ENCODE measurements at places on chromosomes 5 and 9. TPM values are rescaled to one million over a fixed set of nuclear protein-coding genes. Genes with fewer than 3 reads are reported as not detected.

- no peak for DNase-seq
Measured at GRCh38 chr5:66238435-66238834, 94.3 kb downstream of the SREK1 start.

DNA sequence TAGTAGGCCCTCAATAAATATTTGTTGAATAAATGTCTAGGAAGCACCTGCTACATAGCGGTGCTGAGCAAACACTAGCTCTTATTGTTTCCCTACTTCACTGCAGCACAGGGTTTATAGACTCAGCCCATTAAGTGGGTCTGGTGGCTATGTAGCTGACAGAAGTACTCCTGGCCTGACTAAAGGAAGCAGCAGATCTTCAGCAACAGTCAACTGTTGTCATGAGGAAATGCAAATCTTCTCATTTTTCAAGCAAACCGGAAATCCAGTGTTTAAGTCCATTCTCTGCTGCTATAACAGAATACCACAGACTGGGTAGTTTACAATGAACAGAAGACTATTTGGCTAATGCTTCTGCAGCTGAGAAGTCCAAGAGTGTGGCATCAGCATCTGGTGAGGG, 2.8 kb upstream of the TEX10 start:
- no peak for DNase-seq

DNA sequence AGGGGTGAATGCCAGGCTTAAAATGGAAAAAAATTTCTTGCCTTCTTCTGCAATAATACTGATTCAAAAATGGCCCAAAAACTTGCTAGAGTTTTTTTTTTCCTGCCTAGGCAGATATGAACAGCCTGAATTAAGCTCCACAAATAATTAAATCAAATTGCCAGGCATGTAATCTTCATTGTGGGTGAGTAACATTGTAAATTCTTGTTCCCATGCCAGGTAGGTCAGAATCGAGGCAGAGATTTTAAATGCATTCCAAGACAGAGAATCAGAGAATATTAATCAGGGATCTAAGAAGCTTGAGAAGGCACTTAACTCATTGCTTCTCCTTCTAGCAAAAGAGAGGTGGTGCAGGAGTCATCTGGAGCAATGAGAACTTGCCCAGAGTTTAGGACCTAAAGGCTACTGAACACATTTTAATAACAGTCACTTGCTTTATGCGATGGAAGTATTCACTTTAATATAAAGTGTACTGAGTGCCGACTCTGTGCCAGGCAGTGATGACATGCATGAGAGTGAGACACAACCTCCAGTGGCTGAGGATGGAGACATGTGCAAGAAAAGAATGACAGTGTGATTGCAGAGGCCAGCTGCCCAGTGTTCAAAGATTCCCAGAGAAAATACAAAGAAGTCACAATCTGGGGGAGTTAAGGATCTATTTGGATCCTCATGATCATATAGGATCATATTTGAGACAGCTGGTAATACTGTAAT, 102.3 kb downstream of the APBA1 start:
- DNase-seq, result no peak

- DNase-seq, result no peak
Measured at GRCh38 chr9:69621730-69622460, 50.3 kb downstream of the APBA1 start.

The SARDH gene
- not detected for total RNA-seq

- no peak for DNase-seq
Measured at GRCh38 chr9:29514862-29515261, 1941.6 kb upstream of the C9orf72 start.

- DNase-seq, result no peak
Measured at GRCh38 chr5:168951769-168952168, 349.2 kb downstream of the SLIT3 start.

DNA sequence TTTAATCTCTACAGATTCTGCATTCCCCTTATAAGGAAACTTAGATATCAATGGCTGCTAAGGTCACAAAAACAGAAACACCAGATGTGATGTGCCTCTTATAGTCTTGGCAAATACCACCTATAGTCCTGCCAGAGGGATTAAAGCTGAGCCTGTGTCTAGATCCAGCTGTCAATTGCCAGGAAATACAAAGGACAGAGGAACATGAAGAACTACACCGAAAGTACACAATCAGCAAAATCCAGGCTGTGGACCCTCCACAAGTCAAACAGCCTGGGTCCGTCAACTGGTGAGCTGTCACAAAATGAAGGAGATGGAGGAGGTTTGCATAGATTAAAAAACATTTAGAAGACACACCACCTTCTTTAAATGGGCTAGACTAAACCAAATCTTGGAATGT, 85.4 kb downstream of the KLF4 start:
- DNase-seq, result no peak

DNA sequence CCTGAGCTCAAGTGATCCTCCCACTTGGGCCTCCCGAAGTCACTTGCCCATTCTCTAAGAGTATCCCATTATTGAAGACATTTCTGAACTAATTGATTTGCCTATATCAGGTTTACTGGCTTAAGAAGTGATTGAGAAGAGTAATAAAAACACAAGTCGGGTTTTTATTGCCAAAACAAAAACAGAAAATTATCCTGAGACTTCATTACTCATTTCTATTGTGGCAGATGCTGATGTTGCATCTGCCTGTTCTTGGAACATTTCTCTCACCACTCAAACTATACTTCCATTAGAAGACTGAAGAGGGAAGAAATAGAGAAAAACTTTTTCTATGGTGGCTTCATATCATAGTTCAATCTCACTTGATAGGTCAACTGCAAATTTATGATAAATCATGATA, 41.9 kb upstream of the PLPP1 start:
- DNase-seq, result no peak

DNA sequence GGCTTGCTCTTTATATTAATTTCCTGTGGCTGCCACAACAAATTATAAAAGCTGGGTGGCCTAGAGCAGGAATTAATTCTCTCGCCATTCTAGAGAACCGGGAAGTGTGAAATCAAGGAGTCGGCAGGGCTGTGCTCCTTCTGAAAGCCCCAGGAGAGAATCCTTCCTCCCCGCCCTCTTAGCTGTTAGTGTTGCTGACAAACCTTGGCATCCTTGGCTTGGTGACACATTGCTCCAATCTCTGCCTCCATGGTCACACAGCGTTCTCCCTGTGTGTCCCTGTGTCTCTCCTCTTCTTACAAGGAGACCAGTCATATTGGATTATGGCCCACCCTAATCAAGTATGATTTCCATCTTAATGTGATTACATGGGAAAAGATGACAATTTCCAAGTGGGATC, 55.9 kb upstream of the NEURL1B start:
- no peak for DNase-seq

DNA sequence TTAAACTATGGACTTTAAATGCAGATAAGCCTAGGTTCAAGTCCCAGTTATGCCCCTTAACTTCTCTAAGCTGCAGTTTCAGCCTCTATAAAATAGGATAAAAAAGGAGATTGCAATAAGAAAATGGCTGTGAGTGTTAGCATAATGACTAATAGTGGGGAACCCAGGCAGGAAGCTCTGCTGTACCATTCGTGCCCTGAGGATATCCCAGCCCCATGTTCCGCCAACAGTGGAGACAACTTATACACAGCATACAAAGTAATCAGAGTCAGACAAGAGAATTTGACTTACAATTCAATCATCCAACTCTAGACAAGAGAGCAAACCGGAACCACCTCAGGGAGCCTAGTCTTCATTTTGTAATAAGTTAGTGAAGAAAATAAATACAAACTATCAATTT, 141.5 kb upstream of the FSTL4 start:
- DNase-seq, result no peak

DNA sequence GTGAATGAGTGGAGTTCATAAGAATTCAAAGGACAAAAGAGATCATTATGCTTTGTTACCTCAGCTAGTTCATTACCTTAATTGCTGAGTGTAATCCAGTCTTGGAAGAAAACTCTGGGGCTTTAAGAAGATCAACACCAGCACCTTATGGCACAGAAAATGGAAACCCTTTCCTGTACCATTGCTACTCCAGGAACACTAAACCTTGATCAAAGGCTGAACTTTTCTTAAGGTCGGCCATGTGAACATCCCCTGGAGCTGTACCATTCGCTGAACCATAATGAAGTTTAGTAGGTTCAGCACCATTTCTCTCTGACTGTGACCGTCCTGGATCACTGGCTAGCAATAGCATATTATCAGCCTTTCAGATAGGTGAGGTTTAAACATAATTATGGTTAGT, 97.4 kb downstream of the PBX3 start:
- no peak for DNase-seq

GRCh38 chr5:92992073-92992472, 588.9 kb downstream of the NR2F1-AS1 start:
- no peak for DNase-seq

DNA sequence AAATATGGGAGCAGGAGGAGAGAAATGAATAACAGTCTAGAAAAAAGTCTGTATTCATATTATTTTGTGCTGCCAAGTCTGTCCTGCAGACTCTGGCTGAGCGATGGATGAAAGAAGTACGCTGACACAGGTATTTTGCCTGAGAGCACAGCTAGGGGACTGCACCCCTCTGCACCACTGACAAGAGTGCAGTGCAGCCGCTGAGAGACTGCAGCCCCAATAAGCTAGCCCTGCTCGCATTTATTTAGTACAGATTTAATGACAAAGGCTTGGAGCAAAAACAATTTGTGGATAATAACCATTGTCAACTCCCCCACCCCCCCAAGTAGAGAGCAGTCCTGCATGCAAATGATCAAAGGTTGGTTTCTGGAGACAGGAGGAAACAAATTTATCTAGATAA, 13.3 kb upstream of the MRPS30 start:
- no peak for DNase-seq

DNA sequence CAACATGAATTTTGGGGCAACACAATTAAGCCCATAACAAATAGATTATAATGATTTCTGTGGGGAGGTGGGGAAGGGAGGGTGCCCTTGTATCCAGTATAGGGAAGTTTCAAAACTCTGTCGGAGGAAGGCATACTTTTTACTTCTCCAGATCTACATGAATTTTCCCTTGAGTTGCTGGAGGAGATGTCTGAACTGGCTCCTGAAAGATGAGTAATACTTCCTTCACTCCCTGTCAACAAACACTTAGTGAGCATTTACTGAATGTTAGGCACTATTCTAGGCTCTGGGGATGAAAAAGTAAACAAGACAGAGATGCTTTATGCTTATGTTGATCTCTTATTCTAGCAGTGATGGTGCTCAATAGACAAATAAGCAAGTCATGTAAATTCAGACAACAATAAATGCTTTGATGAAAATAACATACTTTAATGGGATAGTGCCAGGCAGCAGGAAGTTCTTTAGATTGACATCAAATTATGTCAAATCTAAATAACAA, 197.9 kb upstream of the ANKH start:
- no peak for DNase-seq

DNA sequence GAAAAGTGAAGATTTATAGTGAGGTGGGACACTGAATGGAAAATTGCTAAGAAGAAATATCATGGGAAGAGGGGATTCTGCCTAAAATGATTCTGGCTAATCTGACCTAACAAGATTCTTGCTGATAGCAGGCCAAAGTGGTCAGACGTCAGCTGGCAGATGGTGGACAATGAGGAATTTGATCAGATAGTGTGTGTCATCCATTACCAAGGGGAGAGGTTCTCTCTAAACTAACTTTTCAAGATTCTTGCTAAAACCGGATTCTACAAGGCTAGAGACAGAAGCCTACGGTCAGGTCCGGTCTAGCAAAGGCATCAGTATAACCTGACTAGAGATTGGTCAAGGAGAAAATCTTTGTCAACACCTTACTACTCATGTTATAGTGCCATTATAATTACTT, 306.0 kb downstream of the ZNF608 start:
- no peak for DNase-seq

The NIM1K gene
- total RNA-seq, result 0.38 TPM

The REEP2 gene
- 0.18 TPM for total RNA-seq

The SCGB3A2 gene
- total RNA-seq, result not detected

- DNase-seq, result no peak
Measured at GRCh38 chr5:167339205-167339604, 952.2 kb upstream of the WWC1 start.

DNA sequence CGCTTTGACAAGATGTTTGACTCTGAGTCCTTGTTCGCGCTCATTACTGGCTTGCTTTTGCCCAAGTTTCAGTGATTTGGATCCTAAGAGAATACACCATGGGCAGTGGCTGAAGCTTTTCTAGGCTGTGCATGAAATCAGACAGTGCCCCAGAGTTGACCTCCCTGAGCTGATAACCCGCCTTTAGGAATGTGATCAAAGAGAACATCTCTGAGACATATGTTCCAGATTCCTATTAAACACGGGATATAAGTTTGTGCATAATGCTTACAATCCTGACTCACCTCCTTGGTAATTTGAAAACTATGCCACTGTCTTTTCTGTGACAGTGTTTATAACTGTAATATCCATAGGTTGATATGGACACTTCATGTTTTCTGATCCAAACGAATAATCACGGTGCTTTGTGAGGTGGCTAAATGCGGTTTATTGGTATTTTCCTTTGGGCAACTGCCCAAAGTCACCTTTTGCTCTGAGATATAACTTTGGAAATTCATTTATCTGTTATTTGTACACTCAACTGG, 732.9 kb downstream of the MTRR start:
- no peak for DNase-seq

The PIP5KL1 gene
- total RNA-seq, result 3.6 TPM

The FOXD4L5 gene
- total RNA-seq, result 0.30 TPM

DNA sequence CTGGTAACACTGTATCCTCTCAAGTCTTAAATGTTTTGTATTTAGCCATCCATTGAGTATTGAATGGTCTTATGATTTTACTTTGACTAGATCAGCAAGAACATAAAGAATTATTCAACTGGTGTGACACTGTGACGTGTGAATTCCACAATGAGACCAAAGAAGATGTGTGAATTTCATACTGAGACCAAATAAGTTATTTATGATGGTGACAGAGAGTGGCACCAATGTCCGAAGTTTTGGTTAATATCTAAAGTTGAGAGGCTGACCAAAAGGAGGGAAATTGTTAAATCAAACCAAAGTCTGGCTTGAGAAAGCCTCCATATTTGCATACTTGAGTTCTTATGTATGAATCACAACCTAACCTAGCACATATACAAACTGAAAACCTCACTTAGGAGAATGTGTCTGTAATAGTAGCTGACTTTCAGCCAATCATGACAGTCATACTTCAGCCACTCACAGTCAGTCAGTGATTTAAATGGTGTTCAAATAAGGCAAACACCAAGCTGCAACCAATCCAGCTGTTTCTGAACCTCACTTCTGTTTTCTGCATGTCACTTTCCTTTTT, 31.5 kb upstream of the FAM170A start:
- DNase-seq, result no peak

GRCh38 chr5:95591490-95591901, 28.4 kb upstream of the GPR150 start:
- no peak for DNase-seq

The GABRA6 gene
- total RNA-seq, result not detected

Data from esophagus squamous epithelium (tissue), 5 donors.